HCT116 (cell line): ENCODE measurements at places on chromosomes 1 and 21. TPM values are rescaled to one million over a fixed set of nuclear protein-coding genes. Genes with fewer than 3 reads are reported as not detected.

HSD11B1 gene
- total RNA-seq: 0.27 TPM

PLA2G2D gene
- total RNA-seq: not detected

PINK1 gene
- 29.4 TPM for total RNA-seq

NBPF6 gene
- total RNA-seq: not detected

SLC19A1 gene
- total RNA-seq: 50.2 TPM

CAMSAP2 gene
- total RNA-seq: 25.0 TPM

OR2L8 gene
- not detected for total RNA-seq

HAO2 gene
- not detected for total RNA-seq

LHX4 gene
- total RNA-seq: 0.44 TPM

DDX20 gene
- total RNA-seq: 14.9 TPM

KLHDC8A gene
- 0.49 TPM for total RNA-seq

CHIA gene
- not detected for total RNA-seq

SMCP gene
- total RNA-seq: not detected

LCE1C gene
- not detected for total RNA-seq

LEFTY1 gene
- 0.64 TPM for total RNA-seq

BCAN gene
- total RNA-seq: not detected

PLEKHM2 gene
- total RNA-seq: 38.5 TPM

BTBD8 gene
- total RNA-seq: 2.8 TPM

PLPPR5 gene
- not detected for total RNA-seq
